ENCODE measurements at places on chromosomes 3 and 15.
A peak's percentile ranks its signal among the peaks of the same experiment; 100 is the strongest.

- no peak for DNase-seq
Observed at GRCh38 chr3:128906031-128906803, 26.8 kb downstream of the ACAD9 start.

DNA sequence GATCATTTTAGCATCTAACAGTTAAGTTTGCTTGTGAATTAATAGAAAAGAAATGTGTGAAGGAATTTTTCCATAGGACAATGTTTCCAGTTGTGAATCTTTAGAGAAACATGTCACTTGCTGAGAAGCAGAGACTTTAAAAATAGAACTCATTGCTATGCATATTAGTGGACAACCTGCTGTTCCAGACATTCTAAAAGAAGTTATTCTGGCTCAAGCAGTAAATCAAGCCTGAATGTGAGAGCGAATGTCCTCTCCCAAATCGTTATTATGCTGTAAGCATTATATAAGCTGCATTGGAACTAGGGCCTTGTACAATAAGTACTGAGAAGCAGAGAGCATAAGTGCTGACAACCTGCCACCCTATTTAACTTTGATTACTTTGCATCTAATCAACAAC is 990.9 kb downstream of the PLOD2 start:
- DNase-seq: no peak

- DNase-seq: no peak
Observed at GRCh38 chr3:117480972-117481371, 771.4 kb downstream of the TUSC7 start.

DNA sequence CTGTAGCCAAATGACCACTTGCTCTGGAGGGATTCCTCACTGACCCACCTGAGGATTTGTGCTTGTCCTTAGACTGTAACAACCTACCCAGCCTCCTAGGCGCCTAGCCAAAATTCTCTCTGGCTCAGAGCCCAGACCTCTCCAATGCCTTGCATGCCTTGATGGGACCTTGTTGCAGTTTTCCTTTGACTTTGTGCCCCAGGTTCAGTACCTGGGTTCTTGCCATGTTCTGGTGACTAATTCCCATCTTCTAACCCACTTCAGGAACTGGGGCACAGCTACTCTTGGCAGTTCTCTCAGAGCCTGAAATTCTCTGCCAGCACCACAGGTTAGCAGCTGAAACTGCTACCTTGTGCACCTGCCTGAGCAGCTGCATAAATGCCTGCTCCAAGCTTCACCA is 27.0 kb upstream of the UBE3A start:
- DNase-seq: no peak

DNA sequence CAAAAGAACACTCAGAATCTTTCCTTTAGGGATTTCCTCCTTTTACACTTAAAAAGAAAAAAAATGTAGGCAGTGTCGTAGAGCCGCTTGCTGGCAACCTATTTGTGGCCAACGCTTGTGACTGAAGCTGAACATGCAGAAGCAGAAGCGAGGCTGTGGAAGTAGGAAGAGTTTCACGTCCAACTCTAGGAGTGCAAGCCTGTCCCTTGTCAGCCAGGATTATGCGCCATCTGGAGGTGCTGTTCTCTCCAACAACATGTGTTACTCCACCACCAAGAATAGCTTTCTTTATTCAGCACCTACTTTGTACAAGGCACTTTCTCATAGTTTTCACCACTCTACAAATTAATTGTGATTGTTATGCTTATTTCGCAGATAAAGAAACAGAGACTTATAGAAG is 223.2 kb upstream of the LMCD1 start:
- DNase-seq: no peak

GRCh38 chr15:38611228-38611627 is 46.6 kb upstream of the RASGRP1 start:
- peak; percentile 61 for DNase-seq

DNA sequence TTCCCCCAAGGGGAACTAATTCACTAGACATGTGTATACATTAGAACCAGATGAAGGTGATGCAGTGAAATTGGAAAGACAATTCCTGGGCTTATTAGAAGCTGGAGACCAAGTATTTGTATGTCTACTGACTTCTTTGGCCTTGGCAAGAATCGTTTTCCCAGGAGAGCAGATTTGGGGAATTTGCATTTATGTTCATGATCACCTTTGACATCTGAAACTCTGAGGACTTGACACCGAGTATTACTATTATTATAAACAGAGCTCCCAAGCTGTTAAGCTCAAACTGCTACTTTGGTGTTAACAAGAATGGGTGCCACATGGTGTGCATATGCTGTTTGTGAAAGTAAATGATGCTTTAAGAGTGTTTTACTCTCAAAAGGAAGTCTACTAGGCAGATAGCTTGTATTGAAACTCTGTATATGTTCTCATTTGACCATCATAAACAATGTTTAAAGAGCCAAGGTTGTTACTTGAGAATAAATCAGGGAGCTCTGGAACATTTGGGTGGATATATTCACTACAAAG is 519.8 kb upstream of the GOLIM4 start:
- DNase-seq: no peak

GRCh38 chr15:28896951-28897350 is 11.2 kb downstream of the APBA2 start:
- no peak for DNase-seq

- no peak for DNase-seq
Observed at GRCh38 chr15:44015545-44016305, 179.3 kb downstream of the FRMD5 start.

GRCh38 chr3:18070231-18070630 is 327.8 kb upstream of the TBC1D5 start:
- no peak for DNase-seq

GRCh38 chr15:32864051-32864450 is 146.2 kb downstream of the GREM1 start:
- DNase-seq: no peak

DNA sequence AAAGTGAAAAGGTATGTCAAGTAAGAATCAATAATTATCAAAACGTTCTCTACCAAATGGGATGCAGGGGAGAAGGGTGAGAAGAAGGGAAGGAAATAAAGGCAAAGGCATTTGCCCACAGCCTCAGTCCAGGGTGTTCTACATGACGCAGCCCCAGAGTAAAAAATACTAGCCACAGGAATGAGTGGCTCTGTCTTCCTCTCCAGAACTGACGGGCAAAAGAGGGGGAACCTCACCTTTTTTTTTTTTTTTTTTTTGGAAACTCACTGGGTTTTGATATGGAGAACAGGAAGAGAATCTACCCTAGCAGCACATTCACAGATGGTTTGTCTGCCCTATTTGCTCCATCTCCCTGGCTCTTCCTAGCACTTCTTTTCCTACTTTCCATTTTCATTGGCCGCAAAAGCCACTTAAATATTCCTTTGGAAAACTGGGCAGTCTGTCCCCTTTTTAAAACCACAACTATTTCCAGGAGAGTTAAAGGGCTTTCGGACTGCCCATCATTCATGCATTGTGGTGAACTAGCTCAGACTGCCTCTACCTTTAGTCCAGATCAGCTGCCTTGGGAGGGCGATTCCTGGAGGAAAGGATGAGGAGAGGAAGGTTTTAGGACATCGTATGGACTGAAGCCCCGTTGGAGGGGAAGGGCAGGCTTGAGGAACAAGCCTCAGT is 28.2 kb downstream of the B3GNT5 start:
- no peak for DNase-seq

DNA sequence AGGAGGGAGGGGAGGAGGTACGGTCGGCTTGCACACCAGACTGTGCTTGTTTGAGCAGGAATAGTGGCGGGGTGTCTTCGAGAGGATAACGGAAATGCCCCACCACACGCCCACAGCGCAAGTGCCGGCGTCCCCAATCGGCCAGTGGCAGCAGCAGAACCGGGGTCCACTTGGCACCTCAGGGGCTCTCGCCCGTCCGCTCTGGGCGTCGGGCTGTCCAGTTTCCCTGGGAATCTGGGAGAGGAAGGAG is 53.7 kb downstream of the CCDC54 start:
- DNase-seq: peak; percentile 24

- DNase-seq: no peak
Observed at GRCh38 chr3:167976516-167977361, 119.0 kb downstream of the GOLIM4 start.
